ENCODE measurements at places on chromosomes 4 and X.

GRCh38 chr4:105831189-105831588, 64.1 kb upstream of the NPNT start:
- H3K27ac ChIP-seq, result no peak overlapping the region
- no peak for DNase-seq
- no peak overlapping the region for H3K4me3 ChIP-seq
- peaks cover 11% of the 10 kb centered on the region for H3K36me3 ChIP-seq
- H3K4me1 ChIP-seq, result peaks cover 10% of the 10 kb centered on the region
- no peaks in the 10 kb centered on the region for H3K27me3 ChIP-seq

DNA sequence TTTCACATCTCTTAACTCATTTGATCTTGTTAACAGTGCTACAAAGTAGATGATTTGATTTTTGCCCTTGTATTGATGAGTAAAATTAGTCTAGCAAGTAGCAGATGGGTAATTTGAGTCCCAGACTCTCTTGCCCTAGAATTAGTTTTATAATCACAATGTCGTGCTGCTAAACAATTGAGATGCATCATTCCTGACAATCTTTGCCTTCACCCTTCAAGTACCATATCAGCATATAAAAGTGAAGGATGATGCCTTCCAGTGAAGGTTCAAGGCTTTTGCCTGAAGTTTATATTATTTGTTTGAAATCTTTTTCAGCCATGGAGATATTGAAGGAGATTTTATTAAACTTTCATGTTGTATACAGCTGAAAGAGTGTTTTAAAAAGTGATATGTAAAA, 141.4 kb downstream of the GRID2 start:
- no peak overlapping the region for H3K27ac ChIP-seq
- no peaks in the 10 kb centered on the region for H3K36me3 ChIP-seq
- no peaks in the 10 kb centered on the region for H3K4me1 ChIP-seq
- H3K4me3 ChIP-seq, result no peak overlapping the region
- no peak for DNase-seq
- H3K27me3 ChIP-seq, result no peaks in the 10 kb centered on the region

GRCh38 chr4:2159931-2160330, 82.0 kb downstream of the HAUS3 start:
- no peaks in the 10 kb centered on the region for H3K27me3 ChIP-seq
- no peak overlapping the region for H3K4me3 ChIP-seq
- DNase-seq, result no peak
- H3K27ac ChIP-seq, result no peak overlapping the region
- H3K4me1 ChIP-seq, result no peaks in the 10 kb centered on the region

- peaks cover 95% of the 10 kb centered on the region for H3K36me3 ChIP-seq
- H3K27me3 ChIP-seq, result no peaks in the 10 kb centered on the region
- H3K4me3 ChIP-seq, result no peak overlapping the region
- DNase-seq, result peak; percentile 76
- H3K27ac ChIP-seq, result no peak overlapping the region
These were observed 33.8 kb downstream of the RBBP7 start for GRCh38 chrX:16836371-16836770.

DNA sequence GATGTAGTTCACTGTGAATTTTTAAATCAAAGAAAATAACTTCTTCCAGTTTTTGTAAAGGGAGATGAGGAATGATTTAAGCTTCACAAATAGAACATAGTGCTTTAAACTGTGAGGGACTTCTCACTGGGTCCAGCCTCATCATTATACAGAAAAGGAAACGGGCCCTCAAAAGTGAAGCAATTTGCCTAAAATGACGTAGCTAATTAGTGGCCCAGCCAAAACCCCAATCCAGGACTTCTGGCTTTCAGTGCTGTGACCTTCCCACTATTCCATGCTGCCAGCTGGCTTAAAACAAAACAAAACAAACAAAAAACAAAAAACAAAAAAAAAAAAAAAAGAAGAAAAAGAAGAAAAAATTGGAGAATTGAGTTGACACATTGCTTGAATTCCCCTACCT, 45.0 kb upstream of the STOX2 start:
- H3K4me3 ChIP-seq, result no peak overlapping the region
- H3K27ac ChIP-seq, result no peak overlapping the region
- H3K4me1 ChIP-seq, result peaks cover 22% of the 10 kb centered on the region

DNA sequence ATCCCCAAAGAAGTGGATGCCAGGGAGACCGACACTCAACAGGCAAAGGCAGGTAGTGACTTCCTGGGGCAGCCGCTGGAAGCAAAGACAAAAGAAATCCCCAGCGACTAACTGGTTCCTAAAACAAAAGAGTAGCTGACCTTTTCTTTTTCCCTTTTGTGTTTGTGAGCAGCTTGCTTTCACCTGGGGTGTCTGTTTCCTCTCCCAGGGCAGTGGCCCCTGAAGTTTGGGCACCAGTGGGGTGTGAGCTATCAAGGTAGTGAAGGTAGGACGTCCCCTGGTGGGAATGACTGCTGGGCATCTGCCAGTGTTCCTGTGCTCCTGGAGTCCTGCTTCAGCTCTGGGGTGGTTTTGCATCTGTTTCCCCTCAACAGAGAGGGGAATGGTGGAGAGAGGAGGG, 41.6 kb upstream of the STIM2 start:
- no peaks in the 10 kb centered on the region for H3K27me3 ChIP-seq
- no peaks in the 10 kb centered on the region for H3K36me3 ChIP-seq
- no peak overlapping the region for H3K4me3 ChIP-seq
- peaks cover 9% of the 10 kb centered on the region for H3K4me1 ChIP-seq
- no peak for DNase-seq

- H3K4me1 ChIP-seq, result no peaks in the 10 kb centered on the region
- DNase-seq, result no peak
- no peak overlapping the region for H3K4me3 ChIP-seq
- H3K36me3 ChIP-seq, result no peaks in the 10 kb centered on the region
- H3K27me3 ChIP-seq, result no peaks in the 10 kb centered on the region
These were observed 15.7 kb downstream of the TIGD4 start for GRCh38 chr4:152763796-152764195.

DNA sequence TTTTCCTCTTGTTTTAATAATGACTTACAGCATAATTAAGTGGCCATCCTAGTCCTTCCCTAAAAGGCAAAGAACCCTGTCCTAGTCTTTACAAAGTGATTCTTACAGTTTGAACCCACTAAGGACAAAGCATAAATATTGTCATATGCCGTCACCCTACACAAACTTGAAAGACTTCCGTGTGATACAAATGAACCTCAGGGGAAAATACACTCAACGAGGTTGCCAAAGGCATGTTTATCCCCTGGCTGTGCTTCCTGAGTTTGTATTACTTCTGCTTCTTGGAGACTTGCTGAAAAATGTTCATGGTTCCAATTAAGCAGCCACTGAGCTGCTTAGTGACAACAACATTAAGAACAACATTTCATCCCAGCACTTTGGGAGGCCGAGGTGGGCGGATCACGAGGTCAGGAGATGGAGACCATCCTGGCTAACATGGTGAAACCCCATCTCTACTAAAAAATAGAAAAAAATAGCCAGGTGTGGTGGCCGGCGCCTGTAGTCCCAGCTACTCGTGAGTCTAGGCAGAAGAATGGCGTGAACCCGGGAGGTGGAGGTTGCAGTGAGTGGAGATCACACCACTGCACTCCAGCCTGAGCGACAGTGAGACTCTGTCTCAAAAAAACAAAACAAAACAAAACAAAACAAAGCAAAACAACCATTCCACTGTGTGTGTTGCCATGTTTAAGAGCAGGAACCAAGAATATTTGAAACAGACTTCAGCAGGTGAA, 16.2 kb downstream of the RASSF6 start:
- DNase-seq, result peak; percentile 71
- H3K4me1 ChIP-seq, result peaks cover 34% of the 10 kb centered on the region
- H3K27me3 ChIP-seq, result no peaks in the 10 kb centered on the region
- H3K36me3 ChIP-seq, result no peaks in the 10 kb centered on the region

DNA sequence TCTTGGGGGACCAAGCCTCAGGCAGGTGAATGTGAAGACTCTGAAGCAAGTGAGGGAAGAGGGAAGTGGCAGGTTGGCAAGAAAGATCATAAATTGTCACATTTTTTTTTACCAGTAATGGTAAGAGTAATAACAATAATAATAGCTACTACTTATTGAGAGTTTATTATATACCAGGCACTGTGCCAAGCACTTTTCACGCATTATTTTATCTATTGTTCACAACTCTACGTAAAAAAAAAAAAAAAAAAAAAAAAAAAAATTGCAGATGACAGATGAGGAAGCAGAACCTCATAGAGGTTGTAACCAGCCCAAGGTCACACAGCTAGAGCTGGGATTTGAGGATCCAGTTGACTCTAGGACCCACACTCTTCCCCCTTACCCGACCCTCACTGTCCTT, 40.9 kb downstream of the TSC22D3 start:
- no peak for DNase-seq
- no peak overlapping the region for H3K4me3 ChIP-seq
- no peaks in the 10 kb centered on the region for H3K36me3 ChIP-seq
- no peaks in the 10 kb centered on the region for H3K27me3 ChIP-seq
- H3K4me1 ChIP-seq, result peaks cover 63% of the 10 kb centered on the region

GRCh38 chr4:117623326-117623725, 411.0 kb upstream of the NDST3 start:
- no peak overlapping the region for H3K27ac ChIP-seq
- H3K4me1 ChIP-seq, result no peaks in the 10 kb centered on the region
- no peak for DNase-seq
- no peaks in the 10 kb centered on the region for H3K27me3 ChIP-seq

- H3K4me1 ChIP-seq, result peaks cover 5% of the 10 kb centered on the region
- H3K27ac ChIP-seq, result no peak overlapping the region
- H3K27me3 ChIP-seq, result no peaks in the 10 kb centered on the region
- H3K36me3 ChIP-seq, result no peaks in the 10 kb centered on the region
- no peak overlapping the region for H3K4me3 ChIP-seq
These were observed 55.7 kb downstream of the TIGD2 start for GRCh38 chr4:89166971-89167475.

- no peaks in the 10 kb centered on the region for H3K36me3 ChIP-seq
- no peak overlapping the region for H3K27ac ChIP-seq
- no peak overlapping the region for H3K4me3 ChIP-seq
- H3K27me3 ChIP-seq, result no peaks in the 10 kb centered on the region
- H3K4me1 ChIP-seq, result peaks cover 13% of the 10 kb centered on the region
- DNase-seq, result no peak
These were observed 21.1 kb upstream of the SORBS2 start for GRCh38 chr4:185833055-185833598.

DNA sequence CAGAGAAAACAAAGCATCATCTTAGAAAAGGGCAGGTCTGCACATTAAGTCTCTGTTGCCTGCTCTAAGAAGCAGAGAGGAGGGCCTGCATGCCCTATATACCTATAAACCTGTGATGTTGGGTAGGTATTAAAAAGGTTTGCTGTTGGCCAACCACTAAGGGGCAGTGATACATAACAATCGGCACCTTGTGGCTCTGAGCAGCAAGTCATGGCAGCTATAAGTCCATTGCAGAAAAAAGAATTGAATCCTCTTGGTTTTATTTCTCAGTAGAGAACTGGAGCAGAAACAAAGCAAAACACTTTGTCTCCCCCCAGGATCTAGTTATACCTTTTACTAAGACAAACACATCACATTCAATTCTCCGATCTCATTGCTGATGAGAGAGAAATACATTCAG, 1364.4 kb downstream of the STIM2 start:
- no peaks in the 10 kb centered on the region for H3K27me3 ChIP-seq
- H3K27ac ChIP-seq, result no peak overlapping the region
- no peaks in the 10 kb centered on the region for H3K36me3 ChIP-seq
- no peaks in the 10 kb centered on the region for H3K4me1 ChIP-seq
- no peak overlapping the region for H3K4me3 ChIP-seq
- peak; percentile 66 for DNase-seq

GRCh38 chrX:47523297-47523696, 37.7 kb upstream of the ARAF start:
- no peaks in the 10 kb centered on the region for H3K36me3 ChIP-seq
- H3K4me1 ChIP-seq, result peaks cover 5% of the 10 kb centered on the region
- DNase-seq, result peak; percentile 86
- no peaks in the 10 kb centered on the region for H3K27me3 ChIP-seq
- peak overlapping the region; percentile 54 for H3K4me3 ChIP-seq
- no peak overlapping the region for H3K27ac ChIP-seq

DNA sequence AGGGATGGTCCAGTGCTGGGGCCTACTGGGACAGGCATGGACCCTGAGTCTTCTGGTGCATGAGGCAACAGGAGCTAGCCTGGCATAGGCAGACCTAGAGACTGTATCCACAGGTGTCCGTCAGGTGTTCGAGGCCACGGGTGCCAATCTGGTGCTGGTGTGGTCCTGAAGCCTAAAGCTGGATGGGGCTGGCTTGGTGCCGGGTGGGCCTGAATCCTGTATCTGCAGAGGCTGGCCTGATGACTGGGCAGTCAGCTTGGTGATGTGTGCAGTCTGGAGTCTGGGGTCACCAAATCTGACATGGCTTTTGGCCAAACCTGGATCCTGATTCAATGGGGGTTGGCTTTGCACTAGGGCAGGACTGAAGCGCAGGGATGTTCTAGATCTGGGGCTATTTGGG, 269.8 kb upstream of the GRIA3 start:
- no peak overlapping the region for H3K27ac ChIP-seq
- H3K4me3 ChIP-seq, result no peak overlapping the region
- no peaks in the 10 kb centered on the region for H3K27me3 ChIP-seq

GRCh38 chrX:48090123-48090522, 18.7 kb upstream of the ZNF630 start:
- no peaks in the 10 kb centered on the region for H3K4me1 ChIP-seq
- no peak overlapping the region for H3K27ac ChIP-seq

DNA sequence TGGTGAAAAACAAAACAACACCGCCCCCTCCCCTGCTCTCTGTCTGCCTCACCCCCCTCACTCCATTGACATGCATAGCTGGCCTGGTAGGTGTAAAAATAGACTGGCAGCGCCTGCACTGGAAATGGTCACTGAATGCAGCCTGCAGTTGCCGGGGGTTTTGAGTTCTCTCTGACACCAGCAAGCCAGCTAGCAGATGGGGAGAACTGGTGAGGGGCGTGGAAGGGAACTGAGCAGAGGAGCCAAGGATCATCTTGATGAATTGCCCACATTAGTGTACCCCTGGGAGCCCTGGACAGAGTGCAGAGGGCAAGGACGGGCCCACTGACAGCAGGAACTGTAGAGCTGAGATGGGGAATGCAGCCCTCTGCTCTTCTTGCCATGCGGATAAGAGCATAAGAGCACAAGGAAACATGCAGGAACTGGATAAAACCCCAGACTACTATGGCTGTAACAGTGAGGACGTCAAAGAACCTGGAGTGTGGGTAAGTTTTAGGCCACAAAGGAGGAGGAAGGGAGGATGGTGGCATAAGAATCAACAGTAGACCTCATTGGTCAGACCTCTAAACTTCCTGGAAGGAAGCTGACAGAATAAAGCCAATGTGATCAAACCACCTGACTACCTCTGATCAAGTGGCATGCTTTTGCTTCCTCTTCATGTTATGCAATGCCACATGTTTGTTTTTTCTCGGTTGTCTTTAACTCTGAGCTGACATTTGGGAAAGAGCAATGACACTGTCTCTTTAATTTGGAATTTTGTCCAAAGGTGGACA, 96.3 kb downstream of the ANK2 start:
- H3K36me3 ChIP-seq, result no peaks in the 10 kb centered on the region
- H3K27me3 ChIP-seq, result no peaks in the 10 kb centered on the region
- H3K27ac ChIP-seq, result peak overlapping the region; percentile 67
- DNase-seq, result no peak
- peaks cover 13% of the 10 kb centered on the region for H3K4me1 ChIP-seq
- H3K4me3 ChIP-seq, result no peak overlapping the region

DNA sequence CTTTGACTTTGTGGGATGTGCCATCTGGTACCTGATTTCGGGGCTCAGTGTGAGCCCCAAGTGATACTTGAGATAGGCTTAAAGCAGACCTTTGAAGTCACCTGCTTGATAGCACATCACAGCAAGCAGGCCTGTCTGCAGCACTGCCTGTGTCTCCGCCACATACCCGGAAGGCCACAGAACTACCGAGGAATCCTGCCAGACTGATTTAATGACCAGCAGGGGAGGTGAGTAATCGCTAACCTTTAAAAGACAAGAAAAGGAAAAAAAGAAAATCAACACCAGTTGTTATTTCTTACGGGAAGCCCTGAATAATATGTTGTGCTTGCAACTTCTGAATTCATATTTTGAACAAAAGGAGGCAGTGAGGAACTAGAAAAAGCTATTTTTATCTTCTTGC, 6.8 kb downstream of the PTCHD1 start:
- H3K27me3 ChIP-seq, result peaks cover 25% of the 10 kb centered on the region
- peak; percentile 9 for DNase-seq
- H3K4me3 ChIP-seq, result no peak overlapping the region
- H3K36me3 ChIP-seq, result no peaks in the 10 kb centered on the region
- H3K27ac ChIP-seq, result no peak overlapping the region
